ENCODE measurements at places on chromosomes 16 and 17.

DNA sequence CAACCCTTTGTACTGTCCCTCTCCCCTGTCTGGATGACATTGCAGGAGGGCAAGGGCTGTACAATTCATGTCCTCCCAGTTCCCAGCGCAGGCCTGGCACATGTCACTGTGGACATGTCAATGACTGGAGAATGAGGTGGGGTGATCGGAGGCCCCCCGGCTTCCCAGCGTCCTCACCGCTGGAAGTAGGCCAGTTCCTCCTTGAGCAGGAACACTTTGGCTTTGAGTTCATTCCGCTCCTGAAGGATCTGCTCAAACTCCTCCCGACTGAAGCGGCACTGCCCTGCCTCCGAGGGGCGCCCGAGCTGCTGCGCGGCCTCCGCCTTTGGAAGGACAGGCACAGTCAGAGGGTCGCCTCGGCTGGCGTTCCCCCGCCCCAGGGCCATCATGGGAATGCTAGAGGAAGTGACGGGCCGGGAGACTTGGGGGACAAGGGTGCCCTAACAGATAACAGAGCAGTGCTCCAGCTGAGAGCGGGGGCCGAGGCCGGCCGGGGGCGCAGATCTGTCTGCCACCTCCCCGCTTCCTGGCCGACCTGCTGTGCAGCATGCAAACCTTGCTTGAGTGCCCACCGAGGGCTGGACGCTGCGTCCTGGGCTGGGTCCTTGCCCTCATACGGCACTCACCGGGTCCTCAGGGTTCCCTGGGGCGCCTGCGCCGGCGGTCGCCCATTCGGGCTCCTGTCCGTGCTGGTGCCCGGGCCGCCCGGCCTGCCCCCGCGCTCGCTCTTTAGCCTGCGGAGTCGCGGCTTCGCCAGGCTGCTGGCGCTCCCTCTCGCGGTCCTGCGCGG is 1.3 kb downstream of the RILP start:
- DNase-seq: no peak

GRCh38 chr16:26178298-26178697 is 486.5 kb downstream of the HS3ST4 start:
- DNase-seq: no peak

DNA sequence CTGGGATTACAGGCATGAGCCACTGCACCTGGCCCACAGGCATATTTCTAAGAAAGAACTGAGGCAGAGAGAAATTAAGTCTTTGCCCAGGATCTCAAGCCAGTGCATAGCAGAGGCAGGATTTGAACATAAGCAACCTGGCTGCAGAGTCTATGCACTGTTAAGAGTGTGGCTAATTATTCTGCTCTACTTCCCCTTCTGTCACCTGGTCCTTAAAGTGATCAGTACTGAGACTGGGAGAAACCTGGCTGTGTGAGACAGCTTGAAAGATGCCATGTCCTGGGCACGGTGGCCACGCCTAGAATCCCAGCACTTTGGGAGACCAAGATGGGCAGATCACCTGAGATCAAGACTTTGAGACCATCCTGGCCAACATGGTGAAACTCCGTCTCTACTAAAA is 58.1 kb downstream of the IQCK start:
- DNase-seq: no peak

GRCh38 chr17:73399056-73399455 is 87.3 kb upstream of the CDC42EP4 start:
- no peak for DNase-seq

DNA sequence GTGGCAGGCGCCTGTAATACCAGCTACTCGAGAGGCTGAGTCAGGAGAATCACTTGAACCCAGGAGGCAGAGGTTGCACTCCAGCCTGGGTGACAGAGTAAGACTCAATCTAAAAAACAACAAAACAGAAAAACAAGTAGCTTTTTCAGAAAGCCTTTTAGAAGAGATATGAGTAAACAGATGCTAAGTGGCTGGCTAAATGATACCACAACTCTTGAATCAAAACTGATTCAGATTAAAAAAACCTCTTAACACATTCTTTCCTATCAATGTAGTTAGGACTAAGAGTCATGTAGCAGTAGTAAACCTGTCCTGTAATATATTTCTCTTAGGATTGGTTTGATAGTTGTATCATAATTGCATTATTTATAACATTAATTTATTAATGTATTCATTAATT is 23.0 kb downstream of the PPM1D start:
- DNase-seq: no peak

DNA sequence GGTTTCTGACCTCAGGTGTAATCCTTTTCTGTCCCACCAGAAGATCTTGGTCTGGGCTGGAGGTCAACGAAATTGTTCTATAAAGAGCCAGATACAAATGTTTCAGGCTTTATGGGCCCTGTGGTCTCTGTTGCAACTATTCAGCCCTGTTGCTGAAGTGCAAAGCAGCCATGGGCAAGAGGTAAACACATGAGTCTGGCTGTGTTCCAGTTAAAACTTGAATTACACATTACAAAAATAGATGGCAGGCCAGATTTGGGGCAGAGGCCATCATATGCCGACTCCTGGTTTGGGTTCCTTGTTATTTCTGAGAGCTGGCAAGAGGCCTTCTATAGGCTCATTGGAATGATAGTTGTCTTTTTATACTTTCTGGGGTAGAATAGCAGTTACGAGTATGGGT is 114.4 kb downstream of the SDR42E1 start:
- DNase-seq: no peak
